ENCODE measurements at places on chromosomes 3 and 15. TPM values are rescaled to one million over a fixed set of nuclear protein-coding genes. Genes with fewer than 3 reads are reported as not detected.

IQCF5 gene
- total RNA-seq, result not detected

BUB1B gene
- total RNA-seq, result 39.0 TPM

FANCD2OS gene
- not detected for total RNA-seq

TMCO5A gene
- total RNA-seq, result 0.14 TPM

SERPINI1 gene
- 2.7 TPM for total RNA-seq

LRRC31 gene
- total RNA-seq, result not detected

SPINT1 gene
- 0.31 TPM for total RNA-seq

TMEM212 gene
- not detected for total RNA-seq

DPP8 gene
- total RNA-seq, result 36.4 TPM

CPNE9 gene
- not detected for total RNA-seq
